ENCODE measurements at places on chromosomes 12 and 14.

DNA sequence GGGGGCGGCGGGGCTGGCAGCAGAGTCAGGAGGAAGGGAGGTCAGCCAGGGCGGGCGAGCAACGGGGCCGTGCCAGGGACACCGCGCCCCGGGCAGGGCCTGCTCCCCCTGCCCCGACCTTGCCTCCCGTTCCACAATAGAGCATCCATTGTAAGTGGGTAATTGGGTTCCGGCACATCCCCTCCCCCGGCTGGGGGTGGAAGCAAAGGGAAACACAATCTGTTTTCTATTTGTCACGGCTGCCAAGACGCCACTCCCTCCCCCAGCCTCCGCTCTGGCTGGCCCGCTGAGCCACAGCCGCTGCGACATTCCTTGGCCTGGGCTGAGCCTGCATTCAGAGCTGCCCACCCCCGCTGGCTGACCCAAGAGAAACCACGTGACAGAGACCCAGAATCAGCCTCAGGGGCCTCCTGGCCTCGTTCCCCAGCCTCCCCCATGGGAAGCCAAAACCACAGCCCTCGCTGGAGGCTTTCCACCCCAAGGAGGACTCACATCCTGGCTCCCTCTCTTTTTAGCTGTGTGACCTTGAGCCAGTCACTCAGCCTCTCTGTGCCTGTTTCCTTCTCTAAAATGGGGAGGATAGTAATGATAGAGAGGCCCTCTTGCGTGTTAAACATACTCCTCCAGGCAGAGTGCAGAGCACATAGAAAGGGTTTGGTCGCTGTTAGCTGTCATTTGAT, 117.6 kb downstream of the SCARB1 start:
- DNase-seq: peak; percentile 44

DNA sequence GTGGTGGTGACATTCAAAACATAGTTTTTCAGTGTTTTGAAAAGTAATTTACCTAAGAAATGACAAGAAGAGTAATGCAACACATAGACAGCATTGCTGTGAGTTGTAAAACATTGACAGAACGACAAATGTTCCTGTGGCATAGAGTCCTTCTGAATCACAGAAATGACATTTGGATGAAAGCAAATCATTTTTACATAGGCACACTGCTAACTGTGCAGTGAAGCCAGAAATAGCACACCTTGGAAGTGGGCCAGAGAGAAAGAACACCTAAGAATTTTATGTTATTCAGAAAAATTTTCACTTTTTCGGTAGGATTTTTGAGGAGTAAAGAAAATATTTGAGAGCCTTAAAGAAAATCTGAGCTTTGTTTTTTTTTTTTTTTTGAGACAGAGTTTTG, 100.6 kb downstream of the ANO4 start:
- no peak for DNase-seq

DNA sequence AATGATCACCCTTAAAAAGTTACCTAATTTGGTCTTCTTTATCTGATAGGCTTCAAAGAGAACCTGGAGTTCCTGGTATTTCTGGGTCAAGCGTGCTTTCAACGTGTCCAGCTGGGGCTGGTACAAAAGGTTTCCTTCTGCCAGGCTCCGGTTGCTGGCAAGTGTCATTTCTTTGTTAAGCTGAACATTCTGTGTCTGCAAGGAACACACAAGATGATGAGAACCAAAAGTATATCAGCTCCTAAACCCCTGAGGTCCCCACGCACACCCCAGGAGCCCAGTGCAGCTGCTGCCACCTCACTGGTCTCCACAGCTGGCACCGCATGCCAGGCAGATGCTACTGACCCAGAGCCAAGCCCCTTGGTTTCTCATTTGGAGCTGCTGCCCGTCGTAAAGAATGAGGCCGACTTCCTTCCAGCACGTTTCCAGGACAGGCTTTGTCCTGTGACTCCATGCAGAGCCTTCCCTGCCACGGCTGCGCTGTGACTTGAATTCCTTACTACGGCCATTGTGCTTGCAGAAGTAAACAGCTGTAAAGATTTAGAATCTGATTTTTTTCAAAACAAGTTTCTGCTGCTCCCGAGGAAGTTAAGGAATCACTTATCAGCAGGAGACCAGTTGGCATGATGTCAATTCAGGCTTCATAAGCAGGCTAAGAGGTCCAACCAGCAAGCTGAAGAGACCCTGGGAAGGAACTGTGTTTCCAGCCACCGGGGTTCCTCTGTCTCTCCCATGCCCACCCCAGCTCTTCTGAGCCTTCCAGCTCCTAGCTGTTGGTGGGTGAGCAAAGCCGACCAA, 24.9 kb downstream of the VPS37B start:
- no peak for DNase-seq

- no peak for DNase-seq
Observed at GRCh38 chr12:29066011-29066588, 83.0 kb upstream of the FAR2 start.

Data from activated T-cell treated with anti-CD3 and anti-CD28 coated beads, Interleukin-2, amount 50 U/mL, for 48 hours (primary cell).